AG04450 (cell line): ENCODE measurements at places on chromosomes 2 and 18.

GRCh38 chr2:64906853-64907536 lies 82.2 kb upstream of the SLC1A4 start:
- no peak for DNase-seq

- DNase-seq: no peak
Measured at GRCh38 chr2:200613692-200614091, 27.9 kb downstream of the AOX1 start.

GRCh38 chr2:159562248-159562647 lies 54.1 kb downstream of the BAZ2B start:
- DNase-seq: peak; percentile 6

DNA sequence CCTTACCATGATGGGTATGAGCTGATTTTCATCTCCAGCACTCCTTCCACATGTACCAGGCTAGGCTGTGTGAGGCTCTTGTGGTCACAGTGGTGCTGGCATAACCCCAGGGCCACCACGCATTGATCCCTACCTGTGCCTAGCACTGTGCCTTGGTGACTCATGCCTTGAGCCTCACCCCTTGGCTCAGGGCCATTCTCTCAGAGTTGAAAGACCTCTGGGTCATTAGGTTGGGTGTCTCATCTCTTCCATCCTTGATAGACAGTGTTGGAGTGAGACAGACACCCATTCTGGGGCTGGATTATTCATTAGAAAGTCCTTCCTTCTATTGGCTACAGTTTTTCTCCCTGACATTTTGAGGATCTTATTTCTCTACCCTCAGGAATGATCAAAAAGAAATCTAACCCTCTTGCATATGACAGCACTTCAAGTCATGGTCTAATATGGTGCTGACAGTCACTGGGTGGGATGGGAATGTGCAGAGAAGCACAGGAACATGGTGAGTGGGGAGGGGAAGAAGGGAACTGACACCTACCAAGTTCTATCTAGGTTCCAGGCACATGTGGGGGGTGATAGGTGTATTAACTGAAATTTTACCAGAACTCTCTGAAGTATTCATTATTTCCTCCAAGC lies 41.3 kb downstream of the DYSF start:
- DNase-seq: no peak

DNA sequence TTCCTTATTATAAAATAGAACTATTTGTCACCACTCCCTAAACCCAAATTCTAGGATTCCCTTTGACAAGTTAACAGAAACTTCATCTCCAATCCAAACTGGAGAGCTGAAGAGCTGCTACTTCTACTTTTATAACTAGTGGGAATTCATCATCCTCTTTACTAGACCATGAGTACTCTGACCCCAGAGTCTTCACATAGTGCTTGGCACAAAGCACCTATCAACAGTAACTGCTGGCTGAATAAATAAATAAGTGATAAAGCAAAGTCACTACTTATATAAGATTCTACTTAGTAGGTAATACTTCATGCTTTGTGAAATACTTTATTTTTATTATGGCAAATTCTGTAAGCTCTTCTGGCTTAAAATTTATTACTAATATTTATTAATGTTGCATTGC lies 49.5 kb downstream of the DARS1 start:
- DNase-seq: no peak

DNA sequence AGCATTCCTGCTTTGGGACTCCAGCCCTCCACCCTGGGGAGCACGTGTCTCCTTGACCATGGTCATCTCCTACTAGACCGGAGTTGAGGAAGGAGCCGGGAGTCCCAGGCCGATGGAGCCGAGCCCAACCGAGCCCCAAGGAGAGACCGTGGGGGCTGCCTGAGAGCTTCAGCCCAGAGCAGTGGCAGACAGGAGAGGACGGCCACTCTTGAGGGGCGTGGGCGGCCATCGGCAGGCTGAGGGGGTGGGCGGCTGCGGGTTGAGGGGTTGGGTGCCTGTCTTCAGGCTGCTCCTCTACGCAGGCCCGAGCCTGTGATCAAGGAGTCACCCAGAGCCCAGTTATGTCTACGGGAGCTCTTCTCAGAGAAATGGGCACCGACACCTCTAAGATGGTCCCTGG lies 158.7 kb downstream of the PXDN start:
- no peak for DNase-seq

DNA sequence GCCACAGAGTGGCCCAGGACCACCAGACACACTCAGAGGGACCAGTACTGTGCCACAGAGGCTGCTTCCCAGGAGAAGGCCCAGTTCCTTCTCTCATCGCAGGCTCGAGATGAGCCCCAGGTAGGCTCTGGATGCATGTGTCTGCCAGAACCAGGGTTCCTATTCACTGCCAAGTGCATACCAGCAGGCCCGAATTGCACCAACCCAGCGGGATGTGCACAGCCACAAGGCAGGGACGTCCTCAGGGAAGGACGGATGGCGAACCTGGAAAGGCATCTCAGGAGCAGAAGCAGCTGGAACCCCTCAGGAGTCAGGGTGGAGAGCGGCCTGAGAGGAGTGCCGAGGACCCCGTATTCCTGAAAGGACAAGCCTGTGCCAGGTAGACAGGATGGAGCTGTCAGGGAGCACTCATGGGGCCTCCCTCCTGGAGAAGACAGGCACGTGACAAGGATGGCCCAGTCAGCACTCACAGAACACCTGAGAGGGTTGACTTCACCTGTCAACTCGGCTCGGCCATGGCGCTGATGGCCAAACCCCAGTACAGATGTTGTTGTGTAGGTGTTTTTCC lies 73.7 kb downstream of the PTGR3 start:
- DNase-seq: no peak
